ENCODE measurements at places on chromosomes 4 and X.

DNA sequence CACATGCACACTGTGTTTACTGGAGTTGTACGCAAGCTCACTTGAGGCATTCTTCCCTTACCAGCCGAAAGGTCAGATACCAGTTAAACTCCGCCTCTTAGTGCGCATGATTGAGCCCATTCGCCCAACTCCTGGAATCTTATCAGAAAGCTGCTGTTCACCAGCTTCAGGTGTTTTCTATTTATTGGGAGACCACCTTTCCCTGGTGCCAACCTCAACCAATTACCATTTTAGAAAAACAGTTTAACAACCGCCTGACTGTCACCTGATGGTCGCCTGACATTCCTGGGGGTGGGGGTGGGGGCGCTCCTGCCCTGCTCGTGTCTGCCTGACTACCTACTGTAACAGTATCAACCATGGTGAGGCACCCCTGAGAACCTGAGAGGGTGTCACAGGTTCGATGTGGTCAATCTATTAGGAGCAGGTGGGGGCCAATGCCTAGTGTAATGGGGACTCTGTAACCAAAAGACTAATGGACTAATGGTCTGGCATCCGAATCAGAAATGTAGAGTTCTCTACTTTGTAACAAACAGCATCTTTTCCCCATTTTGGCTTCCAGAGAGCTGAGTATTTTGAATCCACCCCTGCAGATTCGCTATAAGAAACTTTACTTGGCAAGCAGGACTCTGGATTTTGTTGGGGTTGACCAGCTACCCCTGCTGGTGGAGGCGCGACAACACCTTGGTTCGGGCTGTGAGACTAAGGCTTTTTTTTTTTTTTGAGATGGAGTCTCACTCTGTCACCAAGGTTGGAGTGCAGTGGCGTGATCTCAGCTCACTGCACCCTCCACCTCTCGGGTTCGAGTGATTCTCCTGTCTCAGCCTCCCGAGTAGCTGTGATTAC is 58.2 kb upstream of the ZNF157 start:
- no peak for DNase-seq

- DNase-seq: no peak
Measured at GRCh38 chr4:121168446-121169281, 4.5 kb upstream of the TNIP3 start.

DNA sequence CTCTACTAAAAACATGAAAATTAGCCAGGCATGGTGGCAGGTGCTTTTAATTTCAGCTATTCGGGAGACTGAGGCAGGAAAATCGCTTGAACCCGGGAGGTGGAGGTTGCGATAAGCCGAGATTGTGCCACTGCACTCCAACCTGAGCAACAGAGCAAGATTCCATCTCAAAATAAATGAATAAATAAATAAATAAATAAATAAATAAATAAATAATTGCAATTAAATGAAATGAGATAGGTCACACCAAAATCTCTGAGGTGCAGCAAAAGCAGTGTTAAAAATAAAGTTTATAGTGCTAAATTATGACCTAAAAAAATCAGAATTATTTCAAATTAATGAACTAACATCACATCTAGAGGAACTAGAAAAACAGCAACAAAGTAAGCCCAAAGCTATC is 13.6 kb upstream of the CYLC1 start:
- DNase-seq: no peak

GRCh38 chrX:47458528-47458927 is 24.5 kb downstream of the ZNF41 start:
- DNase-seq: no peak

DNA sequence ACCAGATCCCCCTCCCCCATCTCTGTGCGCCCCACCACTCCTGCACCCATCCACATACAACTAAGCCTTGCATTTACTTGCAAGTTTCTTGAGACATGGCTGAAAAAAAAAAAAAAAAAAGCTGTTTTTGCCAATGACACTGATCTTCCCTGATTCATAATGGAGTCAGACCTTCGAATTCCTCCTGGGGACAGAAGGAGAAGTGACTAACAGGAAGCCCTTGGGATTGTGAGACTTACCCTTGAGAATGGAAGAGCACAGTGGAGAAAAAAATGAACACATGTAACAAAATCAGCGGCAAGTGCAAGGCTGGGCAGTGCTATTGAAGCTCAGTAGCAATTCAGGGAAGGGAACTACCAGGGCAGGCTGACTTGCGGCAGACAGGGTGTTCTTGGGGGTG is 288.4 kb downstream of the BCOR start:
- DNase-seq: no peak

DNA sequence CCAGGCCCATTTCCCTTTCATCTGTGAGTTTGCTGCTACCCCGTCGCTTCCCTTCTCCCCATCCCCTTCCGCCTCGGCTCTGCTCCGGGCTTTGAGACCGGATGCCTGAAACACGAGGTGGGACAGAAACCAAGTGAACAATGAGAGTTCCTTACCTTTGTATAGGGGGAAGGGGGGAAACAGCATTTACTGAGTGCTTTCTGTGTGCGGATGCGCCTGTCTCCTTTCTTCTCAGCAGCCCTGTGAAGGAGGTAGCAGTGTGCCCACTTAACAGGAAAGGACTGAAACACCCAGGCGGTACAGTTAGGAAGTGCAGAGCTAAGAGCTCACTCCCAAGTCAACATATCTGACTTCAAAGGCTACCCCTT is 43.2 kb upstream of the TMSB15B start:
- no peak for DNase-seq

- no peak for DNase-seq
Measured at GRCh38 chrX:51837921-51838320, 55.5 kb upstream of the MAGED1 start.

GRCh38 chr4:10577508-10578426 is 106.8 kb downstream of the CLNK start:
- no peak for DNase-seq

DNA sequence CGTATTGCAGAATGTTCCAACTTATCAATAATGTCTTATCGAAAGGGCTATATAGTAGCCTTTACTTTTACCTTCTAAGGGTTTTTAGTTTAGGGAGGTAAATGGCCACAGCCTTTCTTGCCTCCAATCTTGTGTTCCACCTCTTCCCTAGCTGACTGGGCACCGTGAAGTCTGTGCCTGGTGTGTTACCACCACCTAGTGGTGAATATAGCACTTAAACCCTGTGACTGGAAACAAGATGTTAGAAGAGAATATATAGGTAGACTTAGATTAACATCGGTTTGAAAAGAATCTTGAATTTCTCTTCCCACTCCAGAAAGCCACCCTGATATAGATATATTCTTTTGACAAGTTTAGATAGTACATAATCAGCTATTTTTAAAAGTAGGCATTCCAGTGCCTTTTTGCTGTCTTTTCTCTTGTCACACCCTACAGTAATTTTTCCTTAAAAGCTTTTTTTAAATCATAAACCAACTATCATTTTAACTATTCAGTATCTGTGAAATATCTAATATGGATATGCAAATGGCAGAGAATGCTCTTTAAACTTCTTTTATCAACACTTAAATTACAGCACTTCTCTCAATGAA is 27.8 kb upstream of the ADH7 start:
- peak; percentile 37 for DNase-seq

DNA sequence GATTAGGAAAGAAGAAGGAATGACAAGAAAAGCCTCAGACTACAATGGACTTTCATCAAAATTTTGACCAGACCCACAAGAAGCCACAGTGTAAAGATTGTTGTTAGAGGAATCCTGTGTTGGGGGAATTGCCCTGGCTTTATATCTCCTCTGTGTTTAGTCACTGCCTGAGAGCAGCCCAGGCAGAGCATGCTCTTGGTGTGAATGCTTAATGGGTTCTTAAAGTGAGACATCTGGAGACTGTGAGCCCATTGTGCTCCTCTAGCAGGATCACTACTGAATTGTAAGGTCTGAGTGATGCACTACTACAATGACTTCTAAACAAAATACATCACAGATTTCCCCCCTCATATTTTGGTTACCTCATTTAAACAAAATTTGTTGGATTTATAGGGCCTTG is 1860.5 kb upstream of the ADGRL3 start:
- DNase-seq: no peak

GRCh38 chr4:77903186-77903585 is 40.6 kb downstream of the MRPL1 start:
- no peak for DNase-seq
